ENCODE measurements at places on chromosomes 7 and 10. TPM values are rescaled to one million over a fixed set of nuclear protein-coding genes. Genes with fewer than 3 reads are reported as not detected.

DNA sequence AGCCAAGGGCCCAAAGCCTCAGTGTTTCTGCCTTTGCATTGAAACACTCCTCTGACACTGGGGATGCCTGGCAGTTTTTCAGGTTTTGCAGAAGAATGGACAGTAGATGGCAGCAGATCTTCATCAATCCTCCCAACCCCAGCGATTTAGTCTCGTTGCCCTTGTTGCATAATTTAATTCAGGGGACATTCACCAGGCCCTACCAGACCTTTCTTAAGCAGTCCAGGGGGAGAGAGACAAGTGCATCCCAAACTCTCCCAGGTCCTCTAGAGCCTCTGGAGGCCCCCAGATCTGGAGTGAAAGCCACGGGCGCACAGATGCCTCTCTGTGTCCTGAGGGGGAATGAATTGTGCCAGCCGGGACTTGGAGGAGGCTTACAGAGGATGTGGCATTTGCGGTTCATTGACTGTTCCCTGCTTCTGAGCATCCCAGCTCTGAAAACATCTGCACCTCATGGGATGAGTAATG lies 29.6 kb downstream of the MINDY4 start:
- DNase-seq = no peak

- no peak for DNase-seq
Measured at GRCh38 chr10:117929327-117930067, 117.2 kb downstream of the RAB11FIP2 start.

Gene FAM25G
- total RNA-seq = not detected

Gene SNX10
- total RNA-seq = 31.0 TPM
